Activated CD4-positive, alpha-beta T cell treated with anti-CD3 and anti-CD28 coated beads, Interleukin-2, amount 10 ng/mL, durations not matched to agents 7 days and 5 days (primary cell): ENCODE measurements at places on chromosomes 6 and 20.

- H3K27me3 ChIP-seq = peaks cover 69% of the 10 kb centered on the region
- no peak overlapping the region for H3K27ac ChIP-seq
- no peaks in the 10 kb centered on the region for H3K36me3 ChIP-seq
- peaks cover 12% of the 10 kb centered on the region for H3K4me1 ChIP-seq
- DNase-seq = no peak
- no peak overlapping the region for H3K4me3 ChIP-seq
Observed at GRCh38 chr6:56949265-56949664, 5.6 kb upstream of the BEND6 start.

- H3K4me3 ChIP-seq = no peak overlapping the region
- no peaks in the 10 kb centered on the region for H3K4me1 ChIP-seq
- DNase-seq = no peak
- no peak overlapping the region for H3K27ac ChIP-seq
- H3K27me3 ChIP-seq = no peaks in the 10 kb centered on the region
- H3K36me3 ChIP-seq = peaks cover 6% of the 10 kb centered on the region
Observed at GRCh38 chr6:10556992-10557391, 35.8 kb downstream of the GCNT2 start.

- no peaks in the 10 kb centered on the region for H3K4me1 ChIP-seq
- H3K27ac ChIP-seq = no peak overlapping the region
- H3K27me3 ChIP-seq = no peaks in the 10 kb centered on the region
- no peak overlapping the region for H3K4me3 ChIP-seq
Observed at GRCh38 chr6:147717991-147718390, 209.5 kb downstream of the SAMD5 start.

DNA sequence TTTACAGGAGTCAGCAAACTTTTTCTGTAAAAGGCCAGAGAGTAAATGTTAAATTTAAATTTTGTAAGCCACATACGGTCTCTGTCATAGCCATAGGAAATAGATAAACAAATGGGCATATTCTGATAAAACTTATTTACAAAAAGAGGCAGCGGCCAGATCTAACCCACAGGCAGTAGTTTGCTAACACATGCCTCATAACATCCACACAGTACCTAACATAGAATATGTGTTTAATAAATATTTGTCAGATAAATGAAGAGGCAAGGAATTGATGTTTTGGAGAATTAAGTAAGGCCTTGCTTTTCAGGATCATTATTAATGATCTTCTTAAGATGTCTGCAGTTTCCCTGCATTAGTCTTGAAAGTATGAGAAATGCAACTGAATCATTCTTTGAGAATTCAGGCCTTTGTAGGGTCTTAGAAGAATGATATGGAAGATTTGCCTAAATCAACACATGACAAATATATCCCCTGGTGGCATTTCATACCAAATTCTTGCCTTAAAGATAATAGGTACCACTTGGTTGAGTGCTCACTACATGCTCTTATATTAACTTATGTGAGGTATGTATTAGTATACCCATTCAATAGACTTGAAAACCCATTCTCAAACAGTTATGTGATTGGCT is 39.3 kb upstream of the TRAM2 start:
- H3K27ac ChIP-seq = no peak overlapping the region
- no peak for DNase-seq

GRCh38 chr20:40806929-40807820 is 118.1 kb upstream of the MAFB start:
- H3K36me3 ChIP-seq = no peaks in the 10 kb centered on the region
- no peak overlapping the region for H3K27ac ChIP-seq
- H3K4me1 ChIP-seq = no peaks in the 10 kb centered on the region
- DNase-seq = no peak
- H3K27me3 ChIP-seq = peaks cover 2% of the 10 kb centered on the region
- H3K4me3 ChIP-seq = no peak overlapping the region

- H3K36me3 ChIP-seq = peaks cover 54% of the 10 kb centered on the region
- H3K4me3 ChIP-seq = peak overlapping the region; percentile 5
Observed at GRCh38 chr6:42693725-42694323, 28.6 kb downstream of the PRPH2 start.

- H3K27ac ChIP-seq = no peak overlapping the region
- H3K27me3 ChIP-seq = no peaks in the 10 kb centered on the region
- H3K4me3 ChIP-seq = no peak overlapping the region
- no peaks in the 10 kb centered on the region for H3K4me1 ChIP-seq
Observed at GRCh38 chr20:18254615-18255014, 33.7 kb upstream of the ZNF133 start.

- no peaks in the 10 kb centered on the region for H3K36me3 ChIP-seq
- no peaks in the 10 kb centered on the region for H3K4me1 ChIP-seq
- H3K4me3 ChIP-seq = no peak overlapping the region
- H3K27ac ChIP-seq = no peak overlapping the region
Observed at GRCh38 chr6:163634211-163635171, 220.0 kb downstream of the QKI start.

DNA sequence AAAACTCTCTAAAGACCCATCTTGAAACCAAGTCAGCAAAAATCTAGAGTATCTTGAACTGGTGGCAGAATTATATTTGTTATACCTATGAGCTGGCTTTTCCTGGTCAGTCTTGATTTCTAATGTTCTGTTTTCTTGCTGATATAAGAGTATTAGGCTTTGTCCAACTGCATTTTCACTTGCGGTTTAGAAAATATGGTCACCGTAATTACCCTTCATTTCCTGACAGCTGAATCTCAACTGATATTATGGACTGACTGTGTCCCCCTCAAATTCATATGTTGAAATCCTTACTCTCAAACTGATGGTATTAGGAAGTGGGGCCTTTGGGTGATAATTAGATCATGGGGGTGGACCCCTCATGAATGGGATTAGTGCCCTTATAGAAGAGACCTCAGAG is 72.1 kb downstream of the TXLNB start:
- peaks cover 12% of the 10 kb centered on the region for H3K4me1 ChIP-seq
- DNase-seq = no peak
- H3K36me3 ChIP-seq = no peaks in the 10 kb centered on the region
- H3K27me3 ChIP-seq = no peaks in the 10 kb centered on the region

GRCh38 chr6:156634951-156635371 is 142.2 kb upstream of the ARID1B start:
- H3K36me3 ChIP-seq = no peaks in the 10 kb centered on the region
- peaks cover 22% of the 10 kb centered on the region for H3K4me1 ChIP-seq
- no peak for DNase-seq

GRCh38 chr6:116090251-116090650 is 10.4 kb upstream of the NT5DC1 start:
- H3K27ac ChIP-seq = no peak overlapping the region
- no peaks in the 10 kb centered on the region for H3K27me3 ChIP-seq
- no peak for DNase-seq
- H3K4me1 ChIP-seq = peaks cover 12% of the 10 kb centered on the region
- H3K4me3 ChIP-seq = no peak overlapping the region

GRCh38 chr20:18742841-18743240 is 70.7 kb upstream of the SCP2D1 start:
- H3K4me1 ChIP-seq = peaks cover 5% of the 10 kb centered on the region
- no peak overlapping the region for H3K4me3 ChIP-seq
- H3K27ac ChIP-seq = no peak overlapping the region
- H3K36me3 ChIP-seq = no peaks in the 10 kb centered on the region
- no peak for DNase-seq
- no peaks in the 10 kb centered on the region for H3K27me3 ChIP-seq

DNA sequence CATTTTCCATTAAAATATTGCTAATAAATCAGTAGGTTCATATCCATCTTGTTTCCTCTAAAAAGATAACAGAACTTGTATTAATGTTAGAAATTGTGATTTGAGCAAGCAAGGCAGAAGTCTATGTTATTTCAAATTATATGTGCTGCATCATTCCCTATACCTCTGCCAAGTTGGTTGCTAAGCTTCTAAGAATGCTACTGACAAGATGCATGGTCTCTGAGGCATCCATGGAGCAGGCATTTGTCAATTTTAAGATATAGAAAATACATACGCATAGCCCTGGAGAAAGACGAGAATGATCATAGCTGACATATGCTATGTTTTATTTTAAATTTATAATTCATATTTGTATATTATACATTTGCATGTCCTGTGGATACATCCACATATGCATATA is 168.3 kb upstream of the THEMIS start:
- H3K36me3 ChIP-seq = no peaks in the 10 kb centered on the region
- no peak overlapping the region for H3K4me3 ChIP-seq
- H3K27ac ChIP-seq = no peak overlapping the region
- peaks cover 5% of the 10 kb centered on the region for H3K4me1 ChIP-seq
- H3K27me3 ChIP-seq = no peaks in the 10 kb centered on the region
- no peak for DNase-seq

DNA sequence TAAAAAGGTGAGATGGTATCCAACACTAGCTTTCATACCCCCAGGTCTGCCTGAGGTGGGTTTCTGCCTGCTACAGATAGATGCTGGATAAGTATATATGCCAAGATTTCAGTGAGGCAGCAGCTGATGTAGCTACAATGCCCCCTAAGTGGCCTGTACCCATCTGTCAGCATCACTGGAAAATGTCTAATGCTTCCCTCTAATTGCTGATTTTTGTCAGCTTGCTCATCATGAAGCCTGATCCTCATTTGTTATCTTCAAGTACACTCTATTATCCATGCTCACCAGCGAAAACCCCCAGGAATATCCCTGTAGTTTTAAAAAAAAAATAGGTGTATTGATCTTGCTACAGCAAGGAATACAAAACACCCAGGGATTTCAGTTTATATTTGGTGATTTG is 32.2 kb downstream of the OPRM1 start:
- H3K4me1 ChIP-seq = no peaks in the 10 kb centered on the region
- H3K36me3 ChIP-seq = no peaks in the 10 kb centered on the region
- peaks cover 2% of the 10 kb centered on the region for H3K27me3 ChIP-seq
- H3K4me3 ChIP-seq = no peak overlapping the region

GRCh38 chr6:120965814-120966213 is 368.5 kb downstream of the TBC1D32 start:
- H3K36me3 ChIP-seq = no peaks in the 10 kb centered on the region
- no peak overlapping the region for H3K4me3 ChIP-seq
- no peaks in the 10 kb centered on the region for H3K4me1 ChIP-seq

DNA sequence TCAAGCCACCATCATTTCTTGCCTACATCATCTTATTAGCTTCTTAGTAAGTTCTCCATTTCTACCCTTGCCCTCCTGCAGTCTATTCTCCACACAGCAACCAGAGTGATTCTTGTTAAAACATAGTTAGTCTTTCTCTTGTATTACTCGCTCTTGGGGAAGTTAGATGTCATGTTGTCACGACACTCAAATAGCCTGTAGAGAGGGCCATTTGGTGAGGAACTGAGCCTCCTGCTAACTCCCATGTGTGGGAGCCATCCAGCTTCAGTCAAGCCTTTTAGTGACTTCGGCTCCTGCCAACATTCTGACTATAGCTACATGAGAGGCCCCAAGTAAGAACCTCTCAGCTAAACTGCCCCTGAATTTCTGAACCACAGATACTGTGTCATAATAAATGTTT is 395.4 kb downstream of the CDC5L start:
- H3K4me3 ChIP-seq = no peak overlapping the region
- no peak overlapping the region for H3K27ac ChIP-seq
- peaks cover 9% of the 10 kb centered on the region for H3K4me1 ChIP-seq
- no peak for DNase-seq
- no peaks in the 10 kb centered on the region for H3K27me3 ChIP-seq

GRCh38 chr20:60271597-60271996 is 313.4 kb downstream of the CDH26 start:
- H3K27ac ChIP-seq = no peak overlapping the region
- no peak for DNase-seq
- H3K36me3 ChIP-seq = no peaks in the 10 kb centered on the region
- no peaks in the 10 kb centered on the region for H3K27me3 ChIP-seq
- H3K4me1 ChIP-seq = peaks cover 20% of the 10 kb centered on the region
- no peak overlapping the region for H3K4me3 ChIP-seq

GRCh38 chr6:169864148-169865020 is 113.0 kb downstream of the ERMARD start:
- no peaks in the 10 kb centered on the region for H3K27me3 ChIP-seq
- no peak for DNase-seq
- peaks cover 7% of the 10 kb centered on the region for H3K4me1 ChIP-seq
- H3K27ac ChIP-seq = no peak overlapping the region
- no peak overlapping the region for H3K4me3 ChIP-seq

- H3K36me3 ChIP-seq = no peaks in the 10 kb centered on the region
- no peak overlapping the region for H3K27ac ChIP-seq
Observed at GRCh38 chr6:158374020-158374419, 61.8 kb downstream of the TULP4 start.

DNA sequence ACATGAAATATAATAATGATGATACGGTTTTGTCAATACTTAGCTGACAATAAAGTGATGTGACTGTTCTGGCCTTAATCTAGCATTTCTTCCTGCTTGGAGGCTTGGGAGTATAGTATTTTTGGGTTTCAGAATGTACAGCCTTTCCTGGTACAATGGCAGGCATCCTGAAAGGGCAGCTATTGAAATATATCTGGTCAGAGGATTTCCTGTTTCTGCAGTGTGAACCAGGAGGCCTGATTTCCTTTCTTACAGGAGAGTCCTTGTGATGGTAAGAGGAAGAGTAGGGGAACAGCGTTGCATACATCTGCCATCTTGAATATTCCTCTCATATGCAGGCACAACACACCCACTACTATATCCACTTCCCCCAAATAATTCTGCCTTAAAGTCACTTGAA is 93.7 kb downstream of the MYO6 start:
- H3K27ac ChIP-seq = no peak overlapping the region
- no peak overlapping the region for H3K4me3 ChIP-seq
- H3K36me3 ChIP-seq = no peaks in the 10 kb centered on the region
- no peaks in the 10 kb centered on the region for H3K27me3 ChIP-seq
- no peak for DNase-seq
- H3K4me1 ChIP-seq = no peaks in the 10 kb centered on the region

- H3K27me3 ChIP-seq = no peaks in the 10 kb centered on the region
- H3K4me3 ChIP-seq = no peak overlapping the region
- peaks cover 44% of the 10 kb centered on the region for H3K4me1 ChIP-seq
- no peak for DNase-seq
Observed at GRCh38 chr6:37038292-37039198, 33.1 kb downstream of the FGD2 start.

DNA sequence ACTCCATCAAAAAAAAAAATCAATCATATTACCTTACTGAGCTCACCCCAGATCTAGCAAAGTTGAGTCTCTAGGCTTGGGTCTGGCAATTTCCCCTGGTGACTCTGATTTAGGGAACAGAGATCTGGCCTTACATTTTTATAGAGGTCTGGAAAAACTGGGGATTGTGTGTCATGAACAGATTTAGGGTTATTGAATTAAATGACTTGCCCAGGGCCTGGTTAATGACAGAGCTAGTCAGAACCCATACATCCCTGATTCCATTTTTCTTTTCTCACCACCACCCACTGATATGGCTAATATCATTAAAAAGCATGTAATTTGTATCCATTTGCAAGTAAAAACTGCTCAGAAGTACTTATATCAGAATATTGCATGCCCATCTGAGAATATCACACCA is 163.4 kb upstream of the OGFRL1 start:
- DNase-seq = no peak
- no peak overlapping the region for H3K4me3 ChIP-seq

DNA sequence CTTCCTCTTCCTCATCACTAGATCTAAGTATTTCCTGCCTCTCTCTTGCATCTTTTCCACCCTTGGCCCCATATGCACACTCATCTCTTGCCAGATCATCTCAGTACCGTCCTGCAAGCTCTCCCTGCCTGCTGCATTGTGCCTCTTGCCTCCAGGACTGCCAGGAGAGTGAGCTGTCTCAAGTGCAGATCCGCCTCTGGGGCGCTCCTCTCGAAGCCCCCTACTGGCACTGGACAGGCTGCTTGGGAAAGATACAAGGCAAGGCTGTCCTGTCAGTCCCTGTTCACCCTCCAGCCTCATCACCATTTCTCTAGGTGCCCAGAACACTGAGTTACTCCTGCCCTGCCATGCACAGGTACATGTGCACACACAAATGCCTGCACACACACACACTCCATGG is 10.2 kb downstream of the SYNDIG1 start:
- H3K4me3 ChIP-seq = no peak overlapping the region
- H3K36me3 ChIP-seq = no peaks in the 10 kb centered on the region
- DNase-seq = no peak

- H3K4me3 ChIP-seq = no peak overlapping the region
- peaks cover 32% of the 10 kb centered on the region for H3K36me3 ChIP-seq
- H3K27me3 ChIP-seq = no peaks in the 10 kb centered on the region
- H3K4me1 ChIP-seq = peaks cover 12% of the 10 kb centered on the region
Observed at GRCh38 chr6:42618686-42619085, 54.9 kb downstream of the UBR2 start.
